Choroid plexus epithelial cell (primary cell): ENCODE measurements at places on chromosomes 5 and 9.

GRCh38 chr9:91253488-91253887, 108.2 kb downstream of the AUH start:
- peak; percentile 38 for DNase-seq

- DNase-seq, result no peak
These were observed 16.8 kb downstream of the C9orf57 start for GRCh38 chr9:72043576-72043975.

GRCh38 chr5:112124788-112125187, 294.3 kb downstream of the EPB41L4A start:
- DNase-seq, result no peak

DNA sequence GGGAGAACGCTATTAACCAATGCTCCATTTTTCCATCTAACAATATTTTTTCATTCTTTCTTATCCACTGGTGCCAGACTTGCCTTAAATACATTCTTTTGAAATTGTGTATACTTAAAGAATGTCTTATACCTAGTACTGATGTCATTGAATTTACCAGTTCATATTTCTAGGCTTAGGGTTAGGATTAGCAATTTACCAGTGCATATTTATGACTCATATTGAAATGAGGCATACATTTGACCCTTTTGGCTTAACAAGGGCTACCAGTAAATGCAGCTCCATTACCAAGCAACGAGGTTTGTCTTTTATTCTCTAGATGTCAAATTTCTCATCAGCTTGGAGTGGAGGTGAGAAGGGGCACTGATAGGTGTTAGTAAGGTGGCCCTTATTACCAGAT, 89.5 kb downstream of the CDH9 start:
- DNase-seq, result peak; percentile 30

DNA sequence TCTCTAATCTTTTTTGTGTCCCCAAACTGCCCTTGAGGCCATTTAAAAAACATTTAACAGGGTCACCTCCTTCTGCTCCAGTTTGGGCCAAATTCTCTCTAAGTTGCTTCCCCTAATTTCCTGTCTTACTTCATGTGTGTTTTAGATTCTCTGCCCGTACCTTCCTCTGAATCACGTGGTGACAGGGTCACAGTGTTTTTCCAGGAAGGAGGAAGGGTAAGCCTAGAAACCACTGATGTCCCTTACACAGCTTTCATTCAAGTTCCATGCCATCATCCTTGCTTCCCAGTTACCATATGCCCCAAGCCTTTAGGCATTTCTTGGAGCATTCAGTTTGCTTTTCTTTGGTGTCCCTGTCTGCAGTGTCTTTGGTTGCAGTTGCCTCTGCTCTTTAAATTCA, 42.4 kb upstream of the MACIR start:
- peak; percentile 48 for DNase-seq

DNA sequence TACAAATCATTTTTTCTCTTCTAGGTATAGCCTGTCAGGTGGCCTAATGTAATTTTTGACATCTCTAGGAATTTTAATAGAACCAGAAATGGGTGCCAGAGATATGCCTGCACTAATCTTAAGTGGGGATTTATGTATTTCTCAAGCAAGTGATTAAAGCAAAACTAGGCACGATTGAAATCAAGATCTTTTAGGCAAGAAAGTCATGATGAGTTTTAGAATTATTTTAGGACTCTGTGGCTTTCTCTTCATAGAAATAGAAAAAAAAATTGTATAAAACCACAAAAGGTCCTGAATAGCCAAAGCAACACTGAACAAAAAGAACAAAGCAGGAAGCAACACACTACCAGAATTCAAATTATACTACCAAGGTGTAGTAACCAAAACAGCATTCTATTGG, 952 bp upstream of the AMACR start:
- peak; percentile 9 for DNase-seq
